Endodermal cell (in vitro differentiated cells): ENCODE measurements at places on chromosomes 1 and 21. TPM values are rescaled to one million over a fixed set of nuclear protein-coding genes. Genes with fewer than 3 reads are reported as not detected.

- no peaks in the 10 kb centered on the region for H3K27me3 ChIP-seq
- H3K4me3 ChIP-seq = no peak overlapping the region
- DNase-seq = no peak
- no peak overlapping the region for H3K27ac ChIP-seq
Measured at GRCh38 chr1:23806280-23806679, 5.7 kb upstream of the GALE start.

- no peaks in the 10 kb centered on the region for H3K4me1 ChIP-seq
- no peaks in the 10 kb centered on the region for H3K27me3 ChIP-seq
- H3K36me3 ChIP-seq = peaks cover 4% of the 10 kb centered on the region
- DNase-seq = no peak
Measured at GRCh38 chr1:233261206-233261605, 34.3 kb downstream of the PCNX2 start.

DNA sequence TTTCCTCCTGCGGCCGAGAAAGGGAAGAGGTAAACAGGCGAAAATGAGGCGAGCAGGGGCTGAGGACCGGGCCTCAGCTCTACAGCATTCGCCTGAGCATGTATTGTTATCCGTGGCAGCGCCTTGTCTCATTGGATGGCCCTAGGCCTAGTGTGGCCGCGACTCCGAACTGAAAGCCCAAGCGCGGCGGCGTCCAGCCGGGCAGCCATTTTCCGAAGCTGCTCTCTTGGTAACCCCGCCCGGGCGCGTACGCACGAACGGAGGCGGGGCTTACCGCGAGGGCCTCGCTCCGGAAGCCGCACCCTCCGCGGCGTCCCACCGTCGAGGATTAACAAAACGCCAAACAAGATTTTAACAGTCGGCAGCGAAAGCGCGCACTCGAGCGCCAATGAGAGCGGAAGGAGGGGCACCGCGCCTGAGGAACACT, 797 bp upstream of the USP1 start:
- no peaks in the 10 kb centered on the region for H3K27me3 ChIP-seq
- no peaks in the 10 kb centered on the region for H3K4me1 ChIP-seq
- DNase-seq = peak; percentile 99
- H3K4me3 ChIP-seq = peak overlapping the region; percentile 96
- peak overlapping the region; percentile 100 for H3K27ac ChIP-seq

PKLR gene
- total RNA-seq = 0.19 to 0.40 TPM (median 0.23 TPM) in 3 replicates

- H3K27ac ChIP-seq = no peak overlapping the region
- no peaks in the 10 kb centered on the region for H3K4me1 ChIP-seq
- H3K36me3 ChIP-seq = no peaks in the 10 kb centered on the region
- peak; percentile 71 for DNase-seq
- H3K4me3 ChIP-seq = no peak overlapping the region
Measured at GRCh38 chr1:5267603-5268235, 613.3 kb downstream of the AJAP1 start.

DNA sequence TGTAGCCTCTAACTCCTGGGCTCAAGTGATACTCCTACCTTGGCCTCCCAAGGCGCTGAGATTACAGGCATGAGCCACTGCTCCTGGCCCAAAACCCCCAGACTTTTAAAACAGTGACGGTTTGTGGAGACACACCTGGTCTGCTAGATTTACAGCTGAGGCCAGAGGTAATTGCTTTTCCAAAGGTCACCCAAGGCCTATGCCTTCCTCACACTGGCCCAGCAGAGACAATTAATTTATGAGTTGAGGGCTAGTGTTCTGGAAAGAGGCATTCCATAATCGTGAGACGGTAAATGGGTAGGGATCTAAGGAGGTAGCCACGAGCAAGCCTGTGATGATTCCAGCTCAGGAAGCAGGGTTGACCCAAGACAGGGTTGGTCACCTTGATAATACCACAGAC, 12.4 kb upstream of the PARP1 start:
- H3K27me3 ChIP-seq = no peaks in the 10 kb centered on the region
- no peaks in the 10 kb centered on the region for H3K36me3 ChIP-seq
- no peaks in the 10 kb centered on the region for H3K4me1 ChIP-seq
- DNase-seq = peak; percentile 19
- H3K4me3 ChIP-seq = no peak overlapping the region
- H3K27ac ChIP-seq = no peak overlapping the region

CCDC185 gene
- not detected in 2 replicates for total RNA-seq

SUSD4 gene
- total RNA-seq = 0.88 and 0.92 TPM in 2 replicates

GRCh38 chr1:40257313-40257687, 736 bp upstream of the ZMPSTE24 start:
- peaks cover 28% of the 10 kb centered on the region for H3K36me3 ChIP-seq
- no peaks in the 10 kb centered on the region for H3K27me3 ChIP-seq
- no peak for DNase-seq
- H3K4me1 ChIP-seq = no peaks in the 10 kb centered on the region

DNA sequence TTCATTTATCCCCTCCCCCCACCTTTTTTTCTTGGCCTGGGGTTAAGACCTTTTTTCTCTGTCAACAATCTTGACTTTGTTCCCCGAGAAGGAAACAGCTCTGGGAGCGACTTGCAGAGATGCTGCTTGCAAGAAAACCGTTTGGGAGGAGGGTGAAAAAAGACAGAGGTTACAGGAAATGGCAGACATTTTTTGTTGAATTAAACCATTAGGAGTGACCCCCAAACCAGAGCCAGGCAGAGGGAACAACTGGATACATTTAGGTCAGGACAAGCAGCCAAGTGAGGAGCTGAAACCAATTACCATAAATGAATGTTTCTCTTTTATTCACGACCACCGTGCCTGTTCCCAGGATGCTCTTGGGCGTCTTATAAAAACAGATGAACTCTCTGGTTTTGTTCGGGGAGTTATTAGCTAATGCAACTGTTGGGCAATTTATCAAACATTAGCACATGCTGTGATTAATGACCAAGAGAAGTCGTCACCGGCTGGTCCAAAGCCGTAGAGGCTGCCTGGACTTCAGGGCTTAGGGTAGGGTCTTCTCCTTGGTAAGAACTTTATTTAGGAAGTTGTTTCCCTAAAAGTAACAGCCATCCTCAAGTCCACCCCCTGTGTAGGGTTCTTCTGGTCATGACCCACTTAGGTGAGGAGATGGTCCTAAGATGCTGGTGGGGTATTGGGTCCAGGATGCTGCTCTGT, 141.0 kb downstream of the FOXD2 start:
- peak; percentile 20 for DNase-seq
- no peaks in the 10 kb centered on the region for H3K36me3 ChIP-seq
- H3K27ac ChIP-seq = peak overlapping the region; percentile 55

DNA sequence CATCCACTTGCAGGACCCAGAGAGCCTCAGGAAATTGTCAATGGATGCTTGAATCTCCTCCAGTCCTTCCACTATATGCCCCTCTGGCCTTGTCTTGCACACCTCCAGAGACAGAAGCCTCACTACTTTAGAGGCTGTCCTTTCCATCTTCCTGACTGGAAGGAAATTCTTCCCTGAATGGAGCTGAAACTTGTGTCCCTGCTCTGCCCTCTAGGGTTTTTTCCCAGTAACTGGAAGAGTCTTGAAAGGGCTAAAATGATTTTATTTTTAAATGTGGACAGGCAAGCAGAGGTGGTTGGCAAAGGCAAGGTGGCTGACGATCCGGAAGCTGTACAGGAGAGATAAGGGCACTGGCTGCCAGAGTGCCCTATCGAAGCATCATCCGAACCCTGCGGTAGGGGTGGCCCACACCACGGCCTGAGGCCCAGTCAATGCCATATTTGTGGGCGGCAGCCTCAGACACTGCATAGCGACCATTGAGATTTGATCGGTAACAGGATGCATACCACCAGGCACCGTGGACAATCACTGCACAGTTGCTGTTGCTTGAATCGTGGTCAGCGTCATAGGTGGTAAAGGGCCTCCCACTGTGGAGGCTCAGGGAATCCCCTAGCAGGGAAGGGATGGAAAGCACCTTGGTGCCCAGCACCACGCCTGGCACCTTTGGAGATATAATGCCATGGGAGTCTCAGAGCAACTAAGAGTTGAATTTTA, 2.3 kb upstream of the MAP3K6 start:
- DNase-seq = no peak
- H3K4me3 ChIP-seq = no peak overlapping the region
- no peak overlapping the region for H3K27ac ChIP-seq
- H3K27me3 ChIP-seq = no peaks in the 10 kb centered on the region
- H3K4me1 ChIP-seq = no peaks in the 10 kb centered on the region

RBM11 gene
- 5.4 and 5.9 TPM in 2 replicates for total RNA-seq

- H3K4me3 ChIP-seq = no peak overlapping the region
- peaks cover 32% of the 10 kb centered on the region for H3K36me3 ChIP-seq
- H3K4me1 ChIP-seq = no peaks in the 10 kb centered on the region
- H3K27ac ChIP-seq = no peak overlapping the region
Measured at GRCh38 chr1:44881011-44881632, 38.1 kb upstream of the PTCH2 start.

DNA sequence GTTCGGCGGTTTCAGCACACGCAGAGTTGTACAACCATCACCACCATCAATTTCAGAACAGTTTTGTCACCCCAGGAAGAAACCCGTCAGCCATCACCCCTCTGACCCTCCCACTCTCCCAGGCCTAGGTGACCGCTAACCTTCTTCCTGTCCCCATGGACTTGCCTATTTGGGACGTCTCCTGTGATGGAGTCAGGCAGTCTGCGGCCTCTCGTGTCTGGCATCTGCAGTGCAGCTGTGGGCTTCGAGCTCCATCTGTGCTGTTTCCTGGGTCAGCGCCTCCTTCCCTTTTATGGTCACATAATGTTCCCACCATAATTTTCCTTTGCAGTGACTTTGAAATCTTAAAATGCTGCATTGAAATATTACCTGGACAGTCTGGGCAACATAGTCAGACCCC, 24.4 kb downstream of the SLC45A1 start:
- H3K4me3 ChIP-seq = no peak overlapping the region
- no peaks in the 10 kb centered on the region for H3K4me1 ChIP-seq
- no peak overlapping the region for H3K27ac ChIP-seq
- H3K36me3 ChIP-seq = no peaks in the 10 kb centered on the region
- H3K27me3 ChIP-seq = no peaks in the 10 kb centered on the region

DNA sequence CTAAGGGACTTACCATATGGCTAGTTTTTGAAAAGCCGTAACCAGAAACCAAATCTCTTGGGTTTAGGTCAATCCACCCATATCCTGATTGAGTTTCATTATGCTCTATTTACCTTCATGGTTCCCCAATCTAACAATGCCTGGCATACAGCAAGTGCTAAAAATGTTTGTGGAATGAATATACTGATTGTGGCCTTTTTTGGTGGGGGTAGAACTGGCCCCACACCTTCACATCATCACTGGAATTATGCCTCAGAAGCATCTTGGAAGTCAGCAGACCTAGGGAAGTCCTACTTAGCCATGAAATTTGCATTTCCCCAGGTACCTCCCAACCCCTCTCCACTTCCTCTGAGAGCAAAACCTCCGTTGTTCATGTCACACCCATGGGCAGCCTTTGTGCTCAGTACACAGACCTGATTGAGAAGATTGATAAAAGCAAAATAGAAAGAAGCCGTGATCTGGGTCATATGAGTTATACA, 17.8 kb upstream of the SLAMF1 start:
- DNase-seq = no peak
- H3K36me3 ChIP-seq = no peaks in the 10 kb centered on the region
- no peaks in the 10 kb centered on the region for H3K27me3 ChIP-seq

DNA sequence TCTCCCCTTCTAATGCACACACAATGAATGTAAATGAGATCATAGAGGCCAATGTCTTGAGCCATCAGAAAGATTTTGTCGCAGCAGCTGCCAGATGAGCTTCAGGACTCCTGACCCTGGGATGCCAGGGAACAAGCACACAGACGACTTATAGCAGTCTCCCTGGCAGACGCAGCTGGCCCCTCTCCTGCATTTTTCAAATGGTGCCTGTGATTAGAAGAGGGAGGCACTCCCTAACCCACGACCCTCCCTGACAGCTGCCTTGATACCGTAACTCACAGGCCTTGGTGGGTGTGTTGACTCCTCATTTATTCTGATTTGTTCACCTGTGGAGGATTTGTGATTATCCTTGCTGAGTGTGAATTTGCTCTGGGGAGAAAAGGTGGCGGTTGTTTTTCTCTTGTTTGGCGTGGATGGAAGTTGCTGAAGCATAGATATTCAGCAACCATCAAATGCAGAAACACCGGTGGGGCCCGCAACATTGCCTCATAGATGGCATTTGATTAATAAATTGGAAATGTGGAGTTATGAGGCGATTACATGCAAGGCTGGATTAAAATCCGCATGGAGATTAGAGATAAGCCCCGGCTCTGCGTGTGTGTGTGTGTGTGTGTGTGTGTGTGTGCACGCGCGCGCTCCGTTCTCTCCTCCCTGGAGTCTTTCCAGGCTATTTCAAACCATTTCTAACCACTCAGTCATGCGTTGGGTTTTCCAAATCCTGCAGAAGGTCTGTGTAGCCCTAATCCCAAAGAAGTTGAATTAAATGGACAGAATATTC, 2.1 kb upstream of the RD3 start:
- H3K4me3 ChIP-seq = no peak overlapping the region
- peaks cover 8% of the 10 kb centered on the region for H3K4me1 ChIP-seq
- DNase-seq = no peak
- H3K27ac ChIP-seq = no peak overlapping the region

GRCh38 chr1:189216886-189217285, 1260.8 kb downstream of the BRINP3 start:
- no peaks in the 10 kb centered on the region for H3K4me1 ChIP-seq
- no peaks in the 10 kb centered on the region for H3K36me3 ChIP-seq
- H3K27ac ChIP-seq = no peak overlapping the region
- DNase-seq = no peak
- no peak overlapping the region for H3K4me3 ChIP-seq
- H3K27me3 ChIP-seq = no peaks in the 10 kb centered on the region
